Activated CD4-positive, alpha-beta T cell treated with anti-CD3 and anti-CD28 coated beads, Interleukin-2, amount 50 U/mL, for 48 hours (primary cell): ENCODE measurements at places on chromosomes 11 and 22.

DNA sequence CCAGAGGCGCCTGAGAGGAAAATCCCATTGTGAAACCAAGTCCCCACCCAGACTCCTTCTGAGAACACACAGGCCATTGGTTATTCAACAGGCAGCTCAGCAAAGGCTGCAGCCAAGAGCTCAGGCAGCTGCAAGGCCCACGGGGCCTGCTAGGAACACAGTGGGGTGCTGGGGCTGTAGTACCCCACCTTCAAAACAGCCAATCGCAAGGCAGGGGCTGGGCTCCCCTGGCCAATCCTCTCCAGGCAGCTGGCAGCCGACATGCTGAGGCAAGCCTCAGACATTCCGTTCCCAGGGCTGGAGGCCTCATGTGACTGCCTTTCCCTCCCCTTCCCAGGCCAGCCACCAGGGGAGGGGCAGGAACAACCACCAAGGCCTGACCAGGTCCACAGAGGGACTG, 6.6 kb downstream of the PRODH start:
- DNase-seq: no peak

GRCh38 chr11:14259186-14259784, 99.7 kb downstream of the RRAS2 start:
- DNase-seq: no peak

GRCh38 chr22:40769761-40770160, 49.4 kb downstream of the SLC25A17 start:
- no peak for DNase-seq

DNA sequence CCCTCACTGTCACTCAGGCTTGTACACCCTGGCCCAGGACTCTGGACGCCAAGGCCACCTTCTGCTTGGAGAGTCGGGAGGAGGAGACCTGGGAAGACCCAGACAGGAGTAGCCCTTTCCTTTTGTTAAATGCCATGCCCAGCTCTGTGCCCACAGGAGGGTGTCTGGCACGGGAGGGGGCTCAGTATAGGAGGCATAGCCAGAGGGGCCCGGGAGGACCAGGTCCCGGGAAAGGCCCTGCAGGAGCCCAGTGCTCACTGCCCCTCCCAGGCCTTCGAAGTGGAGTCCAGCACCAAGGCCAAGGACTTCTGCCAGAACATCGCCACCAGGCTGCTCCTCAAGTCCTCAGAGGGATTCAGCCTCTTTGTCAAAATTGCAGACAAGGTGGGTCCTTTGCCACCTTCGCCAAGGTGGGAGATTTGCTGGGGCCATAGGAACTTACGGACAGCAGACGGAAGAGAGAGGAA, 79.0 kb downstream of the MYO7A start:
- DNase-seq: no peak

DNA sequence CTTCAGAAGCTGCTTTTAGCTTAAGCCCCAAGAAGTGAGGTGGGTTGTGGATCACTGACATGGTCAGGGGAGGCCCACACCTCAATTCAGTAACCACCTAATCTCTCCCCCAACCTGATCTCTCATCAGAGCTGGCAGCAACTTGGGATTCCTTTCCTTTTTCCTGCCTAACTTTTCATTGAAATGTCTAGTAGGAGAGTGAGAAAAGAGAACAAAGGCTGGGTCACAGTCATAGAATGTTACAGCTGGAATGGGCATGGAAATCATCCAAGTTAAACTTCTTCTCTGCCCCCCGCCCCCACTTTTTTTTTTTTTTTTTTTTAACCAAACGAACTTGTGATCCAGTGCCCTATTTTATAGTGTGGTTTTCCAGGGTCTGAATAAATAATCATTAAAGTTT, 91.8 kb downstream of the RNF169 start:
- no peak for DNase-seq

- DNase-seq: no peak
Measured at GRCh38 chr11:1842149-1843097, 3.6 kb downstream of the TNNI2 start.

GRCh38 chr11:47980907-47981621, 705 bp downstream of the PTPRJ start:
- DNase-seq: peak; percentile 49

DNA sequence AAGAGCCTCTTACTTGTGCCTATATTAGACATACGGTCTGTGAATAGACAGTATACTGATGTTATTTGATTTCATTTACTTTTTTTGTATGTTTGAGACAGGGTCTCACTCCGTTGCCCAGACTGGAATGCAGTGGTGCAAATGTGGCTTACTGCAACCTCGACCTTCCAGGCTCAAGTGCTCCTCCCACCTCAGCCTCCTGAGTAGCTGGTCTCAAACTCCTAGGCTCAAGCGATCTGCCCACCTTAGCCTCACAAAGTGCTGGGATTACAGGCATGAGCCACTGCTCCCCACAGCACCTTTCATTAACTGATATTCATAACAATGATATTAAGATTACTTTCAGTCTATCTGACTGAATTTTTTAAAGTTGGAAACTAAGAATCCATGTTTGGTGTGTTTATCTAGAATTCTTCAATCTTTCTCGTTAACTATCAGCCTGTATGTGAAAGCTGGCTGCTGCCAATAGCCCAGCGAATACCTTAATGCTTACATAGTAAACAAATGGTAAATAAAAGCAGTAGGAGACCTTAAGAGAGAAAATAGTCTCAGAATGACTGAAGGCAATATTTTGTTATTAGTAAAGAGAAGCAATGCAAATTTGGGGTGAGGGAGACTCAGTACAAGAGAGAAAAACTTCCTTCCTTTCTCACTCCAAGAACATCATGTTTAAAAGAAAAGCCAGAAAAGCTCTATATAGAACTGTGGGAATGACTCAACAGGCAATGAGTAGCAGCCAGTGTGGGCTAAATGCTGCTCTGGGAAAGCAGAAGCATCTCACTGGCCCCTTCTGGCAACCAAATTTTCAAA, 101.9 kb downstream of the MRTFA start:
- DNase-seq: peak; percentile 37

GRCh38 chr11:559020-559620, 1.4 kb downstream of the LMNTD2 start:
- no peak for DNase-seq

DNA sequence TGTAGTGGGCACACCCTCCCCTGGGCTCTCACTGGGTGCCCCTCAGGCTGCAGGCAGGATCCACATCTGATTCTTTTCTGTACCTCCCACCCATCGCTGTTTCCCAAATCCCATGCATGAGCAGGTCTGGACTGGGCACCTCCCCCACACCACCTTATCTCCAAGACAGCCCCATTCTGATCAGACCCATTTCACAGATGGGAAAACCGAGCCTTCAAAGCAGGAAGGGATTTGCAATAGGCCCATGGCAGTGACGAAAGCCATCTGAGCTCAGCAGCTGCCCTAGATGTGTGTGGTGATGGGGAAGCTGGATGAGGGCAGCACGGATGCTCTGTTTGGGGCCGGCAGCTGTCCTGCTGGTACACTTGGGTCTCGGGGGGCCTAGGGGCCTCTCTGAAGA, 41.4 kb downstream of the WNT7B start:
- DNase-seq: no peak

GRCh38 chr11:134529212-134530096, 117.4 kb upstream of the B3GAT1 start:
- no peak for DNase-seq

GRCh38 chr22:28774378-28774777, 1.9 kb downstream of the CCDC117 start:
- no peak for DNase-seq

DNA sequence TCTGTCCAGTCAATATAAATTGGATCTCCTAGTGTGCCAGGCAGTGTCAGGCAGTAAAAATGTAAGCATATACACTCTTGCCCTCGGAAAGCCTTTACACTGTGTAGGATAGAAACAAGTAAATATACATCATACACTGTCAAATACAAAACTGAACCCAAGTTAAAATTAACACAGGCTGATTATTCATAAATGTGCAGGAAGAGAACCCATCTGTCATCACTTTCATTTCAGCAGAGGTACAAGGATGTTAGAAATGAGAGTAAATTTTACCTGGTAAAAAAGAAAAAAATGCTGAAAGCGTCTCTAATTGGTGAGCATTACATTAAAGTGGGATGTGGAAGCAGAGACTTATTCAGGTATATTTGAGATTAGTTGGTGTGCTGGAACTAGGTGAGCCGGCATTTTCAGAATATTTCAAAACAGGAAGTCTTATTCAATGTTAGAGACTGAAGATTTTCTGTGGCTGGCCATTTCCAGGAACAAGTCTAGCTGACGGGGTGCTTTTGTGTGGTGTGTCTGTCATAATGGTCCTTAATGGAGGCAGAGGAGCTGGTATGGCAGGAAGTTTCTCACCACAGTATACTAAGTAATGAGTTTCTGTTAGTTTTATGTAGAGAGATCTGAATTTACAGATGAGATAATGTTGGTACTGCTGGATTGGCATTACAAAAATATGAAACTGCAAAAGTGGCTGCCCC, 192.6 kb downstream of the CASP12 start:
- peak; percentile 70 for DNase-seq

DNA sequence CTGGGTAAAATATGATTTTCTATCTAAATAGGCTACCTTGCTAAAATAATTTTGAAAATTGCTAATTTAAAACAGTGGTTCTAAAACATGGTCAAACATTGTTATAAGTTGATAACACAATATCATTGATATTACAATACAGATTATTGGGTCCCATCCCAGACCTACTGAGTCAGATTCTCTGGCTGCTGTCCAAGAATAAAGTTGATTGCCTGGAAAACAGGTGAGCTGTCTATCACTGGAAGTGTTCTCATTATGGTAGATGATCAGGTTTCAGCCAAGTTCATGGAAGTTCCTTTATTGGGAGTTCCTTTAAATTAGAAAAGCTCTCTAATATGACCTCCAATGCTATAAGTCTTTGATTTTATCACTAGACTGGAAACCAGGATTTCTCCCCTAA, 52.3 kb downstream of the SC5D start:
- DNase-seq: no peak

GRCh38 chr22:19231986-19232385, 53.5 kb upstream of the SLC25A1 start:
- no peak for DNase-seq

DNA sequence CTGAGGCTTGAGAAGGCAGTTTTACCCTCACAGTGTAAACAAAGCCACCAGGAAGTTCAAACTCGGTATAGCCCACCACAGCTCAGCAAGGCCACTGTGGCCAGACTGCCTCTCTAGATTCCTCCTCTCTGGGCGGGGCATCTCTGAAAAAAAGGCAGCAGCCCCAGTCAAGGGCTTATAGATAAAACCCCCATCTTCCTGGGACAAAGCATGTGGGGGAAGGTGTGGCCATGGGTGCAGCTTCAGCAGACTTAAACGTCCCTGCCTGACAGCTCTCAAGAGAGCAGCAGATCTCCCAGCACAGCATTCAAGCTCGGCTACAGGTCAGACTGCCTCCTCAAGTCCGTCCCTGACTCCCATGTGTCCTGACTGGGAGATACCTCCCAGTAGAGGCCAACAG, 69.7 kb downstream of the TTC28 start:
- DNase-seq: no peak

DNA sequence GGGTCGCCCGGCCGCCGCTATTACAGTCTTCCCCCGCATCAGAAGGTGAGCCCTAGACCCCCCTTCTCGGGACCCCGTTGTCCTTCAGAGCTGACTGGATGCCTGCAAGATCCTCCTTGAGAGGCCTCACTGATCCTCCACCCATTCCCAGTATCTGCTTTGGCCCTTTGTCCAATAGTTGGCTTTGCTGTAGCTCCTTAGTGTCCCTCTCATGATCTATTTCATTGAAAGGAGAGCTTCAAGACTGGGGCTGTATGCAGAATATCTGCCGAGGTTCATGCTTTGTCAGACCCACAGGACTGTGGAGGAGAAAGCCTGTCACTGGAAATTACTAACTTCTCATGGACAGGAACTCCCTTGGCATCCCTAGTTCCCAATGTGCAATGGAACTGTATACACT, 499 bp downstream of the DLAT start:
- DNase-seq: no peak

DNA sequence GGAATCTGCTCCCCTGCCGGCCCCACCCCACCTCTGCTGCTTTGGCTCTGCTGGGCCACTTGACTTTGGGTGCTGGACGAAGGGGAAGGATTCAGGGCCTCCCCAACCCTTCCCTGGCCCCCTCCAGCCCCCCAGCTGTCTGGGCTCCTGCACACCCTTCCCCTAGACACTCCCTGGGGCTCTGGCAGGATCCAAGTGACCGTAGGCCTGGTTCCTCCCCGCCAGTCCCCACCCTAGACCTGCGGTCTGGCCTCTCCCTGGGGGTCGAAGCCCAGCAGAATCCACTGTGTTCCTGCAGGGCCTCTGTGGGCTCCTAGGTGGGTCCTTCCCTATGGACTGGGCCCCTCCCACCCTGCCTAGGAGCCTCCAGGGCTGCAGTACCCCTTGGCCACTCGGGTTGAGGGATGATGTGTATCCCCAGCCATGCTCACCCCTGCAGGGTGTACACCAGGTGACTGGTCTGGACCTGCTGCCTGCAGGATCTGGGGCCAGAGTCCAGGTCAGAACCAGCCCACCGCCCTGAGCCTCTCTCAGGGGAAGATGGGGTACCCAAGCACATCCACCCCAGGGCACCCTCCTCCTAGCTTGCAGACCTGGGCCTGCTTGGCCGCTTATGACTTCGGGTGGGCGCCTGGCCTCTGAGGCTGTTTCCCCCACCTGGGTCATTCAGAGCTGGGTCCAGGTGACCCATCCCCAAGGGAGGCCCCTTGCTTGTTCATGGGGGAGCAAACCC, 5.6 kb downstream of the PIM3 start:
- peak; percentile 31 for DNase-seq

DNA sequence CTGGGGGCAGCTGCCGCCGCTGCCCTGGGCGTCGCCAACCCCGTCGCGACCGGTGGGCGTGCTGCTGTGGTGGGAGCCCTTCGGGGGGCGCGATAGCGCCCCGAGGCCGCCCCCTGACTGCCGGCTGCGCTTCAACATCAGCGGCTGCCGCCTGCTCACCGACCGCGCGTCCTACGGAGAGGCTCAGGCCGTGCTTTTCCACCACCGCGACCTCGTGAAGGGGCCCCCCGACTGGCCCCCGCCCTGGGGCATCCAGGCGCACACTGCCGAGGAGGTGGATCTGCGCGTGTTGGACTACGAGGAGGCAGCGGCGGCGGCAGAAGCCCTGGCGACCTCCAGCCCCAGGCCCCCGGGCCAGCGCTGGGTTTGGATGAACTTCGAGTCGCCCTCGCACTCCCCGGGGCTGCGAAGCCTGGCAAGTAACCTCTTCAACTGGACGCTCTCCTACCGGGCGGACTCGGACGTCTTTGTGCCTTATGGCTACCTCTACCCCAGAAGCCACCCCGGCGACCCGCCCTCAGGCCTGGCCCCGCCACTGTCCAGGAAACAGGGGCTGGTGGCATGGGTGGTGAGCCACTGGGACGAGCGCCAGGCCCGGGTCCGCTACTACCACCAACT, 1.0 kb downstream of the FUT4 start:
- no peak for DNase-seq

- DNase-seq: no peak
Measured at GRCh38 chr22:49803134-49803533, 24.5 kb downstream of the BRD1 start.
